Inflammatory macrophage treated with lipopolysaccharide for 1 hour (primary cell): ENCODE measurements at places on chromosomes 12 and 14.

- DNase-seq, result peak; percentile 50
Measured at GRCh38 chr14:50085570-50086320, 30.6 kb downstream of the VCPKMT start.

- DNase-seq, result peak; percentile 42
Measured at GRCh38 chr12:911191-911826, 38.2 kb downstream of the RAD52 start.

DNA sequence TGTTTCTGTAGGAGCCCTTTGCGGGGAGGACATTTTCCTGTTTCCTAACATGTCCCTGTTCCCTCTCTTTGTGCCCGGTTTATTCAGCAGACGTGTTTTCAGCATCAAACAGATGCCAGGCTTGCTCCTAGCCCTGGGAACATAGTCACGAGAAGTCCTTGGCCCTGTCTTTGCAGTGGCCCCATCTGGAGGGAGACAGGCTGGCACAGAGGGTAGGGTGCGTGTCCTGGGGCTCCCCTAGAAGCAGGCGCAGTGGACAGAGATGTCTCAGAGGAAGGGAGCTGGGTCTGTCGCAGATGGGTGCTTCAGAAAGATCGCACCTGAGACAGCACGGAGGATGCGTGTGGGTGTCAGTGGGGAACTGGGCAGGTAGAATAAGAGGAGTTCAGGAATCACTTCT is 75.0 kb upstream of the DYNC1H1 start:
- no peak for DNase-seq

GRCh38 chr12:51432921-51433320 is 8.3 kb downstream of the SLC4A8 start:
- no peak for DNase-seq

DNA sequence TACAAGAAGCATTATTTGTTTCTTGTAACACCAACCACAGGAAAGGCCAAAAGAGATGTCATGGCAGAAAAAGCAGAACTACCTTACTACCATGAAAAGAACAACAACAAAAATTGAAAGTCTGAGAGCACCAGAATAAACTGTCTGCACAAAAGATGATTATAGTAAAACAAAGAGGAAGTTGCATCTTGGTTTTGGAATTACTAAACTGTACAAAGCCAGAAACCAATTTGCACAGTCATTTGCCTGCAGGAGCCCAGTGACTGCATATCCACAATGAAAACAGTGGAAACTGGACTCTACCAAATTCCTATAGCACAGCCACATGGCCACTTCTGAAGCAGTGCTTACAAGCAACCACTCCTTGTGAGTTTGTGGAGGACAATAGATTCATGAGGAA is 276.2 kb downstream of the SSPN start:
- peak; percentile 94 for DNase-seq

DNA sequence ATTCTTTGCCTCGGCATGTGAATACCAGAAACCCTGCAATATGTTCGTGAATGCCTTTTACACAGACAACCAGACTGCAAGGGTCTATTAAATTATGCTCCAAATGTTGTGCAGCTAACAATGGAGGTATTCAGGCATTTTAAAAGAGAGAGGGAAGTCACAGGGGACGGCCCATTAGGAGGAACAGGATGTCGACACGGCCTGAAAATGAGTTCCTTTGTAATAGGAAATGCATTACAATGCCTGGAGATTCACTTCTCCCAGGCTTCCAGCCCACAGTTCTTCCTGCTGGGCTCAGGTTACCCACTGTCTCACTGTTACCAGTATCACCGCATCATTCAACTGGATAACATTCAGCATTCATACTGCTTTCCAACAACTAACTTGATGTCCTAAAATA is 2.5 kb downstream of the DUSP6 start:
- peak; percentile 78 for DNase-seq

- DNase-seq, result no peak
Measured at GRCh38 chr12:18970603-18971002, 158.9 kb upstream of the PLEKHA5 start.

DNA sequence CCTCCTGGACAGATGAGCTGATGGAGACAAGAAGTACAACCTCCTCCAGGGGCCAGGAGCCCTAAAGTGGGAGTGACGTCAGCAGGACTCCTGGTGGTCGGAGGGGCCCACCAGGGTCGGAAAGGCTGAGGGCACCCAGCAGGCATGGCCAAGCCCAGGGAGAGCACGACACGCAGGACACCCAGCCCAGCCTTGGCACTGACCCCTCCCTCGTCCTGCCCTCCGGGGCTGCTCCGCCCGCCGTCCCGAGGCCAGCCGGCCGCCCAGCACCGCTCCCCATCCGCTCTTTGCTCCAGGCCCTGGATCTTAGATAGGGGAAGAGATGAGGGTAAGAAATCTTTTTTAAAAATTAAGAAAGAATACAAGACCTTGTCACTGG is 14.4 kb upstream of the RPLP0 start:
- DNase-seq, result no peak

DNA sequence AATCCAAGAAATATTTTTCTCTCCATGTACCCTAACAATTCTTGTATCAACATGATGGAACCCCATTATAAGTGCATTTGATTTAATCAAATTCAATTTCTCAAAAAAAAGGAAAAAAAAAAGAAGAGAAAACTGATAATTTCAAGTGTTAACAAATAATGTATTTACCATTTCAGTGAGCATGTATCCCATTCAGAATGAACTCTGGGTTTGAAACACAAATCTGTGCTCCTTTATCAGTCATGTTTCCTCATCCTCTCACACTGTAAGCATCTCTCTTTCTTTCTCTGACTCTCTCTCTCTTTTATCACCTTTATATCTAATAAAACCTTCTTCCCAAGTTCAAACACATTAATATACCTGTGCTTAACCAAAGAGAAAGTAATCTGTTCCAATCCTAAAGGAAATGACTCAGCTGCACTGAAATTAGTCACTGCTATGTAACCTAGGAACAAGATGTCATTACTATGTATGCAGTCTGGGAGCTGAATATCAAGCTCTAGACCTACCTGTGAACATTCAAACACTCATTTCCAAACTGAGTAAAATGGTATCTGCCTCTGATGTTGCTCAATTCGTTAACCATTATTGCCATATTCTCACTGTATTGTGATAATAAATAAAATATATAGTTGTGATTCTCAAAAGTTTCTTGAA is 135.0 kb upstream of the LRIG3 start:
- no peak for DNase-seq

DNA sequence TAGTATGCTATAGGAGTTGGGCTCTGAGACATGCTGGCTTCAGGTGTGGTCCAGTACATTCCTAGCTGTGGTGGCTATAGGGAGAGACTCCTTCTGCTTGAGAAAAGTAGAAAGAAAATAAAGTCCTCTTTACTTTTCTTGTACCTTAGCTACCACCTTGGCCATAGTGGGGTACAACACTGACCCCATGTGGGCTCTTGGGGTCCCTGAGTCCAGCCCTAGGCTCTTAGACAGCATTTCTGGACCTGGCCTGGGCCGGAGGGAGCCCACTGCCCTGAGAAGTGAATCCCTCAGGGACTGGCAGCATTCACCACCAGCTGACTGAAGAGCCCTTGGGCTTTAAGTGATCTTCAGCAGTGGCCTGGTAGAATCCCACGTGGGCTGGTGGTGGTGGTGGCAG is 143.1 kb downstream of the SYT10 start:
- DNase-seq, result no peak

DNA sequence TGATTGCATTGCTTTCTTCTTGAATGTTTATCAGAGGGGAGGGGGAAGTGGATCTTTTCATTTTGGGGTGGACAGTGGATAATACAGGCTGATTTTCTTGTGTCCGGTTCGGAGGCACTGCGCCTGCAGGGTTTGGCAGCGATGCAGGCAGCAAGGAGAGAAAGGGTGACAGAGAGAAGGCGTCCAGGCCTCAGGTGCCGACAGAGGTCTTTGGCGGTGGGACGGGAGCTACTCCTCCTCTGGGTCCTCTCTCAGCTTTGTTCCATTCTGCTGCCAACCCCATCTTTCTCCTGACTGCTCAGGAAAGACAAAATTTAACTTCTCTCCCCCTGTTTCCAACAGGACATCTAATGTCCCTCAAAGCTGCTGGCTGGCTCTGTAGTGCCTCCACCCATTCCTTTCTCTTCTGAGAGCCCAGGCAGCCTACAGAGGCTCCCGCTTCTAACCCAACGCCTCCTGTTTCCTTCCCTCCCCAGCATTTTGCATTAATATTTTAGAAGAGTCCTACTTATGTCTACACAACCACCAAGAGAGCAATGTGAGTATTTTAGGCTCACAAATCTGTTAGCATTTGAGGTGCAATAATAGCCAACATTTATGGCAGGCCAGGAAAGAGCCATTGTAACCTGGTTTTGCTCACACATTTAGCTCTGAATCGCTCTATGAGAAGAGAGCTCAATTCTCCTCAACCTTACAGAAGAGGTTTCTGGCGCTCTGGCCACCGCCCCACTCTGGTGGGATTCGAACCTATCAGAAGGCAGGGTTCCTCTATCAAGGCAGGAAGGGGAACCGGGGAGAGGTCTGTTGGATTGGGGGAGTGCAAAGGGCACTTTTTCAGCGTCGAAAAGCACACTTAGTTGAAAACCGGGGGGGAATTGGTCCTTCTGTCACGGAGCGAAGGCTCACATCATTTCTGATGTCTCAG is 7.1 kb upstream of the TBX5 start:
- DNase-seq, result no peak

DNA sequence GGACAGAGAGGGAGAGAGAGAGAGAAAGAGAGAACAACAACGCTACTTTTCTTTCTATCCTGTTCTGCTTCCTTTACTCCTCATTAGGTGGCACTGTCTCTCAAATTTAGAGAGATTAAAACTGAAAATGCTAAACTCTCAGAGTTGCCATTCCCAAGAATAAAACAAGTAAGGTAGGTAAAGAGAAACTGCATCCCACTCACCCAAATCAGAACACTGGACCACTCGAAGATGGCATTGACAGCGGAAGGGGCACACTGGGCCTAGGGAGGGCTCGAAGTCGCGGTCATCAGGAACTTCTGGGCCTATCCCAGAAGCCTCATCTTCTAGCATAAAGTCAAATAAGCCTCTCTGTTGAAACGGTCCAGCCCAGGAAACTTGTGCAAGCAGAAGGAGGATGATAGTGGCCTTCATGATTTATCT is 4.5 kb downstream of the DCN start:
- DNase-seq, result no peak

- DNase-seq, result no peak
Measured at GRCh38 chr14:62234849-62235248, 472.6 kb downstream of the SNAPC1 start.

DNA sequence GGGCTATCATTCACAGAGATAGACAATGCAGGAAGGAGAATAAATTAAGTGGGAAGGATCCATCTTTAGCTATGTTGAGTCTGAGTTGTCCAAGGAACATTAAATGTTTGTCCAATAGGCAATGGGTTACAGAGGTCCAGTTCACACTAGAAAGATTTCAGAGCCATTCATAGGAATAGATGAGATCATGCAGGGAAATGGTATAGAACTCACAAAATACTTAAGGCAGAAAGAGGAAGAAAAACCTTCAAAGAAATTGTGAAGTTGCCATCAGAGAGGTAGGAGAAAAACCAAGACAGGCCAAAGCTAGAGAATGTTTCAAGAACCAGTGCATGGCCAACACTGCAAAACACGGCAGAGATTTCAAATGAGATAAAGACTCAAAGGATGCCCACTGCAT is 94.1 kb downstream of the PHLDA1 start:
- no peak for DNase-seq

DNA sequence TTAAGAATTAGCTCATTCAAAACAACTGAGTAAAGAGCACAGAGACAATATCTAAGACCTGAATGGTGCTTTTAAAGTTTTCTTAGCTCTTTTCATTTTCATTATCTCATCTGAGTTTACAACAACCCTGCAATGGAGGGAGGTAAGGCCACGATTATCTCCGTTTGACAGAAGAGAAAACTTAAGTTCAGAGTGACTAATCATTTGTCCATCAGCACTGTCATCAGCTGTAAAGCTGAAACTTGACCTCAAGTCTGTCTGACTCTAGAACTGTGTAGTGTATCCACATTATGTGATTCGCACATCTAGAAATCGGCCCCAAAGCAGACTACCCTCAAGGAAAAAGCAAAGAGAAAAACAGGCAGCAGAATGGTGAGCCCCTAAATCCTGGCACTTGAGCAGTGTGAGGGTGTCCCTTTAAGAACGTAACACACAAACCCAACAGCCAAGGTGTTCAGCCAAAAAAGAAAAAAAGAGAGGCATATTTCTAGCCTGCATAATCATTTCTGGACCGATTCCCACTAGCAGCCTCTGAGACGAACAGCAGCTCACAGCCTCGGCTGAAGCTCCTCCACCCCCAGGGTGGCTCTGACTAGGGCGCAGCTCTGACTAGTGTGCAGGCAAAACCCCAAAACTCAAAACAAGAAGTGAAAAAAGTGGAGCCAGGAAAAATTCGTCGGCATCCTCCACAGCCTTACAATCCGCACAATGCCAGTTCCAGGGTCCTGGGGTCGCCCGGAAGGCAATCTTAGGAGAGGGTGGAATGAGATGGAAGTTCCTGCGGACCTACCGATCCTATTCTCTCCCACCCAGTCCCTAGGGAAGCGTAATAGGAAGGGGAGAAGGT is 1.6 kb downstream of the STXBP6 start:
- DNase-seq, result no peak

DNA sequence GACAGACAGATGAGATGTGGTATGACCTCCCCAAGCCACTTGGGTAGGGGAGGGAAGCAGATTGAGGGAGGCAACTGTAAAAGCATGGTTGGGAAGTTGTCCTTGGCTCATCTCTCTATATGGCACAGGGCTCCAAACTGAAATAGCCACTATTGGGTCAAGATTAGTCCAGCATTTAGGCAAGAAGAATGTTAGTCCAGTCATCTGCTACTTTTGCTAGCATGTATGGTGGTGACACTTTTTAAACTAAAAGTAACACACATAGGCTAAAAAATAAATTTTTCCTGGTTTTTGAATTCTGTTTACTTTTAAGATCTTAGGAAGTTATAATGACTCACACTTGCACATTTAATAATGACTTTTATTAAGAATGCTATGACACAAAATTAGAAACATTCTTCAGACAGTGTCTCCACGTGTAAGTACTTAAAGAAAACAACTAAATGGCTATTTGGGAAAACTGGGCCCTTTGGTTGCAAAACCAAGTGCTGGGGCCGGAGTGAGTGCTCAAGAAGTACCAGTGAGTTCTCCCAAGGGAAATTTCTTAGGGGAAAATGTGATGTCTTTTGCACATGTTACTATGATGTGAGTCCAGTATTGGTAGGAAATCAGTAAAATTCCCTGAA is 179.1 kb upstream of the HIF1A start:
- DNase-seq, result no peak

DNA sequence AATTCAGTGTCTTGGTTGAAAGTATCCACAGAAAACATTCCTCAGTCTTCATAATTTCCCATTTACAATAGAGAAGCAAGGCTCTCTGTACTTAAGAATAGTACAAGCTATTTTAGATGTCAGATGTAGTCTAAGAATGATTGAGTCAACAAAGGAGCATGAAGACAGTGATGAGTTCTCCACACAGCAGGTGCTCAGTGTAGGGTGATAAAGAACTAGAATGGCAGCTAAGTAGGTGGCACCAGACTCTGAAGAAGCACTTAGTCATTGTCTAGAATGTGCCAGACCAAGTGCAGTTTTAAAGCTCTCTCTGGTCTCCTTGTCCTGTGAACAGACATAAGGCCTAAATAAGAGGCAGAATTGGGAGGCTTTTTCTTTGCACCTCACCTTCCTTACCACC is 504.6 kb downstream of the NRXN3 start:
- DNase-seq, result no peak

- no peak for DNase-seq
Measured at GRCh38 chr12:64054079-64054520, 168.0 kb downstream of the KICS2 start.
